ENCODE measurements at places on chromosomes 11 and 22.
A peak's percentile ranks its signal among the peaks of the same experiment; 100 is the strongest.

- peaks cover 28% of the 10 kb centered on the region for H3K4me1 ChIP-seq
- no peak overlapping the region for H3K27ac ChIP-seq
- H3K4me3 ChIP-seq = peak overlapping the region; percentile 69
- no peak for DNase-seq
- peaks cover 11% of the 10 kb centered on the region for H3K27me3 ChIP-seq
- H3K36me3 ChIP-seq = no peaks in the 10 kb centered on the region
These were observed 711 bp upstream of the PHF21B start for GRCh38 chr22:45010532-45010900.

- H3K4me1 ChIP-seq = no peaks in the 10 kb centered on the region
- H3K4me3 ChIP-seq = no peak overlapping the region
- no peaks in the 10 kb centered on the region for H3K27me3 ChIP-seq
- H3K36me3 ChIP-seq = no peaks in the 10 kb centered on the region
These were observed 22.9 kb downstream of the SYTL2 start for GRCh38 chr11:85787809-85788760.

GRCh38 chr11:117816846-117817367 is 7.6 kb downstream of the FXYD2 start:
- peak overlapping the region; percentile 67 for H3K27ac ChIP-seq
- no peaks in the 10 kb centered on the region for H3K27me3 ChIP-seq
- H3K4me3 ChIP-seq = peak overlapping the region; percentile 23
- no peaks in the 10 kb centered on the region for H3K36me3 ChIP-seq

DNA sequence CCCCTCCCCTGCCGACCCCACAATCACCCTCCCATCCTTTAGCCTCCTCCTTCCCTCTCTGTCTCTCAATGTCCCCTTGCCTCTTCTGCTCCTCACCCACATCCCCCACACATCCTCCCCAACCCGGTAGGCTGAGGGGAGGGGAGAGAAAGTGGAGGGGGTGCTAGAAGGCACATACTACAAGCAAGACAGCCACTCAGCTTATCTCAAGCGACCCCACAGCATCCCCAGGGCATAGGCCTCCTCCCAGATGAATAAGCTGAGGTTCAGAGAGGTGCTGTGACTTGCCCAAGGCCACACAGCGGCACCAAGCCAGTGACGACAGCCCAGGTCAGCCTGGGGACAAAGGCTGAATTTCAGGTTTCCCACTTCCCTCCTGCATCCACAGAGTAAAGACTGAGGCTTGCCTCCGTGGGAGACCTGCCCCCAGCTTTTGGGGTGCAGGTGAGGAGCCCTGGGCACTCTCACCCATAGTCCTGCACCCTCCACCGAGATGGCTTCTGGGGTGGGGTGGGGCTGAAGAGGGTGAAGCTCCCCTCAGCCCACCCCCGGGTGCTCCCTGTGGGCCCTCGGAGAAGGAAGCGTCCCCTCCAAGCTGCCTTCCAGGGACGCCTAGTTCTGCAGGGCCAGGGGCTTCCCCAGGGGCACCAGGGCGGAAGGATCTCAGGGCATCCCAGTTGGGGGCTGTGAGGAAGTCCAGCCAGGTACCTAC is 511 bp downstream of the RAC2 start:
- H3K4me1 ChIP-seq = peaks cover 7% of the 10 kb centered on the region
- peak overlapping the region; percentile 54 for H3K27ac ChIP-seq
- DNase-seq = no peak

- no peak for DNase-seq
- no peaks in the 10 kb centered on the region for H3K27me3 ChIP-seq
- H3K4me1 ChIP-seq = no peaks in the 10 kb centered on the region
- no peak overlapping the region for H3K27ac ChIP-seq
- H3K4me3 ChIP-seq = no peak overlapping the region
- no peaks in the 10 kb centered on the region for H3K36me3 ChIP-seq
These were observed 23.5 kb downstream of the TP53I11 start for GRCh38 chr11:44927174-44927661.

- H3K27me3 ChIP-seq = no peaks in the 10 kb centered on the region
- no peak overlapping the region for H3K4me3 ChIP-seq
These were observed 15.7 kb upstream of the ANO5 start for GRCh38 chr11:22177186-22177585.

Measured in esophagus squamous epithelium (tissue), 5 donors.